LoVo (cell line): ENCODE measurements at places on chromosomes 2 and 18.
A peak's percentile ranks its signal among the peaks of the same experiment; 100 is the strongest.

- no peak for DNase-seq
These were observed 132.2 kb downstream of the SPTBN1 start for GRCh38 chr2:54588244-54588899.

DNA sequence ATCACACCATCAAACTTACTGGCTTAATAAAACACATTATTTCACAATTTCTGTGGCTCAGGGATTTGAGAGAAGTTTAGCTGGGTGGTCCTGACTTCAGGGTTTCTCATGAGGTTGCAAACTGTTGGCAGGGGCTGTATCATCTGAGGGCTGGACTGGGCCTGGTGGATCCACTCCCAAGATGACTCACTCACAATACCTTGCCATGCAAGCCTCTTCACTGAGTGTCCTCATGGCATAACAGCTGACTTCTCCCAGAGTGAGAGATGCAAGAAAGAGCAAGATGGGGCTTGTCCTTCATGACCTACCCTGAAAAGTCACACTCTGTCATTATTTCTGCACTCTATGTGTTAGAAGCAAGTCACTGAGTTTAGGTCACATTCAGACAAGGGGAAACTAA, 73.8 kb downstream of the AQP4 start:
- no peak for DNase-seq

GRCh38 chr2:121858847-121859246, 103.4 kb downstream of the TSN start:
- no peak for DNase-seq

DNA sequence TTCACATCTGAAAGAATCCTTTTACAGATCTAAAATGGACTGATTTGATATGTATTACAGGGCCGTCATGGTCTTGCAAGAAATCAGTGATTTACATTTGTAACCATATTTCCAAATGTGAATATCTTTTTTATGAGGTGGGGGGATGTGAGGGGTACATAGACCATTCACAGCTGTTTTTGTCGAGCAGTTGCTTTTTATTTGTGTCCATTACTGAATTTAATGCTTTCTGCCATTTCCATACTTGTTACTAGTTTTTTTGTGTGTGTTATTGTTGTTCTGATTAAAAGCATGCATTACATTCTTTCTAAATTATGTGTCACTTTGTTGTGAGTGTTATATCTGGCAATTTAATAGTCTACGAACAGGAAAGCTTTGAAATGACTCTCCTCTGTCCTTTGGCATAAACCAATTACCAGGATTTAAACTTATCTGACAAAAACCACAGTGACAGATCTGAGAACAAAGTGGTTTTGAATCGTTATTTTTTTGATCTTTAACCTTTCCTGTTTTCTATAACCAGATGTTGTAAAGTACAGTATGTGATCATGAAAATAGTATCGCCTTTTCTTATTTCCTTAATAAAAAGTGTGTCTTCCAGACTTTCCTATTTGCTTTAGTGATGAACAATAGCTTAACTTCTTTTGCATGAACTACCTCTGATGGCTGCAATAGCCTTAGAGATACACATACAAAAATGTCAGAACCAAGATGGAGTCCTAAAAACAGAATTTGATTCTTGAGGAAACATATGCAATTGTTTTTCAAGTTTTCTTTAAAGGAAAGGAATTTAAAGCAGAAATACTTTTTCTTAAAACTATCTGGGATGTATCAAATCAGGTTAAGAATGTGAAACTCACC, 354.2 kb upstream of the ACVR2A start:
- peak; percentile 34 for DNase-seq
